ENCODE measurements at places on chromosomes 3 and 15.

DNA sequence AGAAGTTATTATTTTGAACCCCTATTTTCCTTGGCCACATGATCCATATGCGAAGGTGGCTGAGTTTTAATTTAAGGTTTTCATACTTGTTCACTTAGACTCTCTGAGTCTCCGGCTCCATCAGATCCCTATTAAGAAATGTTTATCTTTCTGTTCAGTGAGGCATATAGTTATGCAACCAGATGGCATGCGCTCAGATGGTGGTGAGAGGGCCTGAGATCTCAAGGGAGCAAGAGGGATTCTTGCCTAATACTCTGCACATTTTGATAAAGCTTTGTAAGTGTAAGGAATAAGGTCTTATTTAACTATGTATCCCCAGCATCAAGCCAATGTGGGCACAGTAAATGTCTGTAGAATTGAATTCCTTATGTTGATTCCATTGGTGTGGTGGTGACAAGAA is 78.9 kb upstream of the DPH6 start:
- no peak for DNase-seq

GRCh38 chr3:28504976-28505375 is 156.4 kb upstream of the AZI2 start:
- DNase-seq: no peak

- DNase-seq: no peak
These were observed 166.2 kb upstream of the NDN start for GRCh38 chr15:23853286-23853685.

DNA sequence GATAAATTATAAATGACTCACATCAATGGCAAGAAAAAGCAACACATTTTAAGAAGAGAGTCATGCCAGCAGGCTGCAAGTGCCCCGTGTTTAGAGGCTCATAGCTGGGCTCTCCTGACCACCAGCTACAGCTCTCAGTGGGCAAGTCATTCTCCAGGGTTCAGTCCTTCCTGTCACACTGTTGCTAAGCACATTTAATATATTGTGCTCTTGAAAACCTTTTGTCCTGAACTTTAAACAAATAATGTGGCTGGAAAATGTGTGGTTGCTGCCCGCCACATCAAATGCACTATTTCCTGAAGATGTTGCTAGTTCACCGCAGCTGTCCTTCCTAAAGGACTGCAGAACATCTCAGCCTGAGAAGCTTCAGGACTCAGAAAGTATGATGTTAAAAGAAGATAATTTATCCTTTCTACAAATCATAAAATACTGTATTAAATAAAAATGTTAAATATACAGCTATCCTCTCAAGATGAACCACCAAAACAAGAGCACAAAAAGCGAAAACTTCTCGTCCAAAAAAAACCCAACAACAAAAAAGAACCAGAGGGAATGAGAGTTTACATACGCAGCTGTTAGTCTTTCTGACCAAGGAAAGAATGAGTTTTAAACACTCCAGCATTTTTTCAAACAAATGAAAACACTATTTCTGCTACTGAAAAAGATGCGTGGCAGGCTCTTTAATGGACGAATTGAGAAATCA is 951 bp downstream of the TARS3 start:
- DNase-seq: peak; percentile 9

GRCh38 chr3:115537669-115538068 is 85.6 kb upstream of the GAP43 start:
- no peak for DNase-seq

All from effector CD4-positive, alpha-beta T cell (primary cell).